Germinal center (tissue), 1 donor: ENCODE measurements at places on chromosomes 3 and 15.

GRCh38 chr3:5341610-5342009 lies 154.1 kb downstream of the EDEM1 start:
- no peak for DNase-seq

- DNase-seq, result no peak
Observed at GRCh38 chr15:62163397-62164013, 1.6 kb downstream of the C2CD4B start.

DNA sequence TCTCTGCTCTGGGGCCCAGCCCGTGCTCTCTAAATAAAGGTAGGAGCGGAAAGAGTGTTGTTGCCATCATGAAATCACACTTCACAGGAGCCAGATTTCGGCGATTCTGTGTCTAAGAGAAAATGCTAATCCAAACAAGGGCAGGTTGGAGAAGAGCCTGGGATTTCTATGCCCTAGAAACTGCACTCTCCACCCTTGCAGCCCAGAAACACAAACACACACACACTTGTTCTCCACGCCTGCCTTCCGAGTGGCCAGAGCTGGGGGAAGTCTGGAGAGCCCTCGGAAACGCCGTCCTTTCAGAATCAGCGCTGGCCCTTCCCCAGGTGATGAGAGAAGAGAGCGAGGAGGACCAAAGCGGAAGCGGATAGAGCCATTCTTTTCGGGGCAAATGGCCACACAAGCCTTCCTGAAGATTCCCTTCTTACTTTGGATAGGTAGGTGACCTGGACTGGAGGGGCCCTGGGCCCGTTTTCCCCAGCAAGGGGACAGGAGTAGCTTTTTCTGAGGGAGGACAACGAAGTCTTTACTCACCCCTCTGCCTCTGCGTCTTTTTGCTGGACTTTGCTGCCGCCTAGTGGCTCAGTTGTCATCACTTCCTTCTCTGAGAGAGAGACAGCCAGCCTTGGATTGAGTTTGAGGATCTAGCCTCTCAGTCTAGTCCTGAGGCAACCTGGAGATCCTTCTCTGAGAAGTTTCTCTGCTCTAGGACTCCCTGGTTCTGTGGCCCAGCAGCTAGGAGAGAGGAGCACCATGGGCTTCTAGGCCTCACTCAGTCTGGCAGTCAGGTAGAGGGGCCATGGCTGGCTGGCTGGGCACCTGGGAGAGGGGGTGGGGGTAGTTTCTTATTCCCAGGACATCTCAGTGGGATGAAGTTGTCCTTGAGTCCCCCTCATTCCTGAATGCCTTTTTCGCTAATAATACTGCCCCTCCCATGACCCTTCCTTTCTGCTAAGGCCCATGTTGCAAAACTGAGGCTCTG lies 37.7 kb downstream of the SENP8 start:
- DNase-seq, result peak; percentile 74

- DNase-seq, result no peak
Observed at GRCh38 chr15:73442421-73442820, 543 bp upstream of the REC114 start.

- DNase-seq, result no peak
Observed at GRCh38 chr3:106438887-106439286, 570.1 kb upstream of the CBLB start.

- no peak for DNase-seq
Observed at GRCh38 chr15:84766461-84767035, 18.2 kb downstream of the ZNF592 start.

- no peak for DNase-seq
Observed at GRCh38 chr3:69602112-69602511, 137.2 kb upstream of the MITF start.

DNA sequence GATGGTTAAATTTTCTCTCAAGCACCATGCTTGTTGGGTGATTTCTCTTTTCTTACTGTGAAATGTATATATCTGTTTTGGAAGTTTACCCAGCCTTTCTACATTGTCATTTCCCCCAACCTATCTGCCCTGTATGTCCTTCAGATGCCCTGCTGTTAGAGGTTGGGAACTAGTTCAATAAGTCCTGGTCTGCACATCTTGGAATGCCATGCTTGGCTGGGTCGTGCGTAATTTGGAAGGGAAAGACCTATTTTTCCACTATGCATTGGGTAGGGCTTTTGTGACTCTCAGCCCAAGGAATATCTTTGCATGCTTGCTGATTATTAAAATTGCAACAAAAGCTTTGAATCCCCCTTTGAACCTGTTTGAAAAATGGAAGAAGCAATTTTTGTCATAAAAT lies 63.8 kb downstream of the TRIM71 start:
- DNase-seq, result no peak

- DNase-seq, result no peak
Observed at GRCh38 chr15:57367556-57367955, 8.7 kb upstream of the CGNL1 start.

DNA sequence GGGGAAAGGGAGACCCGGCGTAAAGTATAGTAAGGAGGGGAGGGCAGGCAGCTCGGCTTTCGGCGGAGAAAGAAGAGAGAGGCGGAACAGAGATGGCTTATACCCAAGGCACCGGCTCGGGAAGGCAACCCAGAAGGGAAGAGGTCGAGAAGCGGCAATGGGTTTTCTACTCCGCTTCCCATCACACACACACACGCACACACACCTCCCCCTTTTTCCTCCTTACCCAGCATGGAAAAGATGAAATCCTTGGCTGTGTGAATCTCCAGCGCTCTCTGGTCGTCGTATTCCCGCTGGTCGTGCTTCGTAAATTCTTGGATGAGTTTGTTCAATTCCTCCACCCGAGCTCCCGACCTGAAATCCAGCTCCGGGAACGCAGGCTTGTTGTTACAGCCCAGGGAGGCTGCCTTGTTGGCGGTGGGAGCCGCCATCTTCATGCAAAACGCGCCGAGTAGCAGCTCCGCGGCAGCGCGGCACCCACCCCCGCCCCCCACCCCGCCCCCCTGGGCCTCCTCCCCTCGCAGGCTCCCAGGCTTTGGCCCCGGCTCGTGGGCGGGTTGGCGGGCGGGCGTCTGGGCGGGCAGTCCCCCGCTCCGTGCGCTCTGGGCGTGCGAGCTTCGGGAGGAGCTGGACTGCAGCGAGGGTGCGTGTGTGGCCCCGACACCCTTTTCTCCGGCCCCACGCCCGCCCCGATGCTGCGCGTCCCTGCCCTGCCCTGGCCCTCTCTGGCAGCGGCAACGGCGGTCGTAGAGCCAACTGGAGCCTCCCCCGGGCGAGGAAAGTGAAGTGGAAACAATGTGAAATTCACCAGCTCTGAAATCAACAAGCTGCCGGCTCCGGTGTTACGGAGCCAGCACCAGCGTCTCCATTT lies at the start of gene MB21D2:
TSS of gene MB21D2 (minus strand) at position 453 of the 871 bp plus-strand sequence. CDS start at position 437, 16 bp downstream.
- DNase-seq, result peak; percentile 40

DNA sequence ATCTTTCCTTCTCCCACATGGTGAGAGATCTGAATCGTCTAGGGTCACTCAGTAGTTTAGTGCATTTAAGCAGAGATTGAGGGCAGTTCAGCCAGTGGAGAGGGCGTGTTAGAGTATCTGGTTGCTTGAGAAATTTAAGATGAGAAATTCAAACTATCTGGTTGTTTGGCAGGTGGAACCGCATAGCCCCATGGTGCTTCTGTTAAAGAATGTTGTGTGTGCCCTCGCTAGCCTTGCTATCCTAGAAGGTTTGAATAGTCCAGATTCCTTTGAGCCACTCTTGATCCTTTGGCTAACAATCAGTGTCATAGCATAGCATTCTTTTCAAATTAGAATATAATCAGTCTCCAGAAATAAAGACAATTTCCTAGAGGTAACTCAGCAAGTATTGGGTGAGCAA lies 32.1 kb downstream of the ABHD17C start:
- DNase-seq, result no peak
